ENCODE measurements at places on chromosomes 2 and 18. TPM values are rescaled to one million over a fixed set of nuclear protein-coding genes. Genes with fewer than 3 reads are reported as not detected.

CCDC148 gene
- polyA plus RNA-seq, result not detected

IDH1 gene
- polyA plus RNA-seq, result 9.9 TPM

SH3YL1 gene
- 18.8 TPM for polyA plus RNA-seq

RUFY4 gene
- 0.25 TPM for polyA plus RNA-seq

CABYR gene
- polyA plus RNA-seq, result 2.0 TPM

RAPGEF4 gene
- not detected for polyA plus RNA-seq

SLC11A1 gene
- 1.3 TPM for polyA plus RNA-seq

TMEM198 gene
- polyA plus RNA-seq, result 0.28 TPM

MTLN gene
- 112 TPM for polyA plus RNA-seq

CD8A gene
- polyA plus RNA-seq, result 1.4 TPM

HNMT gene
- not detected for polyA plus RNA-seq

KCNG3 gene
- polyA plus RNA-seq, result not detected

ANKRD30BL gene
- polyA plus RNA-seq, result 0.64 TPM

CD28 gene
- 1.3 TPM for polyA plus RNA-seq

TUBA4B gene
- not detected for polyA plus RNA-seq

TMEM200C gene
- not detected for polyA plus RNA-seq

ANKRD62 gene
- not detected for polyA plus RNA-seq

PEX13 gene
- 10.0 TPM for polyA plus RNA-seq

FAM237A gene
- not detected for polyA plus RNA-seq

TWIST2 gene
- polyA plus RNA-seq, result not detected

UGT1A9 gene
- polyA plus RNA-seq, result not detected

CCDC85A gene
- polyA plus RNA-seq, result 0.15 TPM

R3HDM1 gene
- 18.1 TPM for polyA plus RNA-seq

CRYGD gene
- not detected for polyA plus RNA-seq

KYNU gene
- 59.5 TPM for polyA plus RNA-seq

All from IgD-negative memory B cell (primary cell).